Dermis microvascular lymphatic vessel endothelial cell (primary cell): ENCODE measurements at places on chromosomes 7 and 10. TPM values are rescaled to one million over a fixed set of nuclear protein-coding genes. Genes with fewer than 3 reads are reported as not detected.

GPR85 gene
- total RNA-seq: under 0.01 and 0.13 TPM in 2 replicates

CAMK2G gene
- total RNA-seq: 20.9 and 24.8 TPM in 2 replicates

JAZF1 gene
- total RNA-seq: 2.8 TPM in 2 replicates

LIPF gene
- total RNA-seq: not detected in 2 replicates

NUTM2A gene
- 0.13 and 0.51 TPM in 2 replicates for total RNA-seq

CYP26C1 gene
- total RNA-seq: 0.77 and 1.5 TPM in 2 replicates

FOXL3 gene
- not detected in 2 replicates for total RNA-seq

CHAT gene
- total RNA-seq: not detected in 2 replicates

ACSM6 gene
- total RNA-seq: not detected in 2 replicates

CUZD1 gene
- total RNA-seq: 0.25 and 0.26 TPM in 2 replicates

CXCL12 gene
- total RNA-seq: 0.77 and 2.3 TPM in 2 replicates

GIMAP6 gene
- 169 and 251 TPM in 2 replicates for total RNA-seq

CHN2 gene
- 0.63 and 0.90 TPM in 2 replicates for total RNA-seq

TUBAL3 gene
- not detected in 2 replicates for total RNA-seq

NODAL gene
- total RNA-seq: not detected in 2 replicates

PTPRN2 gene
- 2.4 and 3.4 TPM in 2 replicates for total RNA-seq

FOXP2 gene
- total RNA-seq: 2.4 and 7.6 TPM in 2 replicates

OR9A2 gene
- total RNA-seq: not detected in 2 replicates

ADAMTS14 gene
- under 0.01 TPM in 1 of 2 replicates, not detected in the other for total RNA-seq

SLC13A1 gene
- not detected in 2 replicates for total RNA-seq

CPN1 gene
- total RNA-seq: not detected in 2 replicates

TRIM73 gene
- total RNA-seq: 0.90 and 1.0 TPM in 2 replicates

PPP1R3C gene
- total RNA-seq: 0.13 TPM in 2 replicates

LIPN gene
- total RNA-seq: not detected in 2 replicates

CPVL gene
- total RNA-seq: 0.25 and 0.51 TPM in 2 replicates

GNAT3 gene
- total RNA-seq: not detected in 2 replicates

PRKCQ gene
- 0.38 and 0.39 TPM in 2 replicates for total RNA-seq

OR2A5 gene
- not detected in 2 replicates for total RNA-seq
